ENCODE measurements at places on chromosomes 1 and 21. TPM values are rescaled to one million over a fixed set of nuclear protein-coding genes. Genes with fewer than 3 reads are reported as not detected.
A peak's percentile ranks its signal among the peaks of the same experiment; 100 is the strongest.

GRCh38 chr1:59429656-59430055 is 132.8 kb downstream of the FGGY start:
- H3K4me3 ChIP-seq: no peak overlapping the region
- H3K36me3 ChIP-seq: no peaks in the 10 kb centered on the region
- peaks cover 16% of the 10 kb centered on the region for H3K4me1 ChIP-seq

DNA sequence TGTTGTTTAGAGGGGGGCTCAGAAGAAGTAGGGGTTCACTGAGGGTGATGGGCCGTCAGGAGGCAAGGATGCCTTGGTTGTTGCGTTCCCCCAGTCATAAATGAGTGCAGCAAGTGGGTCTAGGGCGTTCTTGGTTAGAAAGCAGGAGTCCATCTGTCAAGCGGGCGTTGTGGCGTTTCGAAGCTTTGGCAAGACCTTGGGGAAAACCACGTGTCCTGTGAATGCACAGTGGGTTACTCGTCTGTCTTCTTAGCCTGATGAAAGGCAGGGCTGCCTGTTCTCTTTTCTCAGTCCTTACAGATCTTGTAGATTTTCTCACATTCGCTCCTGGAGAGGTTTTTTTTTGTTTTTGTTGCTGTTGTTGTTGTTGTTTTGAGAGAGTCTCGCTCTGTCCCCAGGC is 6.3 kb upstream of the ZNF496 start:
- DNase-seq: no peak
- H3K27me3 ChIP-seq: no peaks in the 10 kb centered on the region
- H3K4me3 ChIP-seq: no peak overlapping the region
- peaks cover 8% of the 10 kb centered on the region for H3K36me3 ChIP-seq
- H3K4me1 ChIP-seq: peaks cover 70% of the 10 kb centered on the region
- H3K27ac ChIP-seq: no peak overlapping the region

DNA sequence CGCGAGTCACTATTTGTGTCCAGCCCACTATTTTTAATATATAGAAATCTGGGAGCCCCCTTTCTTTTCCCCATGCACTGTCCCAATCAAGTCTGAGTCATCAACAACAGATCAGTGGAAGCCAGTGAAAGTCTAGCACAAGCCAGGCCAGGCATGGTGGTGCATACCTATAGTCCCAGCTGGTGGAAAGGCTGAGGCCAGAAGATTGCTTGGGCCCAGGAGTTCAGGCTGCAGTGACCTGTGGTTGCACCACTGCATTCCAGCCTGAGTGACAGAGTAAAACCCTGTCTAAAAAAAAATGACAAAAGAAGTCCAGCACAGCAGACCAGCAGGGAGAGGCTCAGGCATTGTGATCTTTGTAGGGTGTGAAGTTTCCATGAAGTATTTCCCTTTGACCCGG is 9.0 kb upstream of the RPL5 start:
- H3K27ac ChIP-seq: no peak overlapping the region
- no peaks in the 10 kb centered on the region for H3K36me3 ChIP-seq
- no peak for DNase-seq
- peaks cover 2% of the 10 kb centered on the region for H3K4me1 ChIP-seq

DNA sequence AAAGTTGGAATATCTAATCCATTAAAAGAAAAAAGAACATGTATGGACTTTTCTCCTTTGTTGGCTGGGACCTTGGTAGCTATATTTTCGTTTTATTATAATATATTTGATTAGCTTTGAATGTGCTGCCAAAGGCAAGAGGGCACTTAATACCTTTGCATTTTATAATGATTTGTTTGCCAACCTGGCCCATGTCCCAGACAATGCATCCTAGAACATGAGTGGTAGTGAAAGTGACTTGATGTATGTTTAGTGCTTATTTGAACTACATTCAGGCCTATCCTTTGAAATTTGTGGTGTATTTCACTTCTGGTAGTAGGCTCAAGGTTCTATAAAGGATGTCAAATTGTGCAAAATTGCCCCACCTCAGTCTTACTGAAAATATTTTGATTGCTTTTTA is 25.9 kb downstream of the CACHD1 start:
- H3K27me3 ChIP-seq: no peaks in the 10 kb centered on the region
- no peak overlapping the region for H3K27ac ChIP-seq
- peaks cover 17% of the 10 kb centered on the region for H3K4me1 ChIP-seq
- no peak for DNase-seq
- no peaks in the 10 kb centered on the region for H3K36me3 ChIP-seq

DNA sequence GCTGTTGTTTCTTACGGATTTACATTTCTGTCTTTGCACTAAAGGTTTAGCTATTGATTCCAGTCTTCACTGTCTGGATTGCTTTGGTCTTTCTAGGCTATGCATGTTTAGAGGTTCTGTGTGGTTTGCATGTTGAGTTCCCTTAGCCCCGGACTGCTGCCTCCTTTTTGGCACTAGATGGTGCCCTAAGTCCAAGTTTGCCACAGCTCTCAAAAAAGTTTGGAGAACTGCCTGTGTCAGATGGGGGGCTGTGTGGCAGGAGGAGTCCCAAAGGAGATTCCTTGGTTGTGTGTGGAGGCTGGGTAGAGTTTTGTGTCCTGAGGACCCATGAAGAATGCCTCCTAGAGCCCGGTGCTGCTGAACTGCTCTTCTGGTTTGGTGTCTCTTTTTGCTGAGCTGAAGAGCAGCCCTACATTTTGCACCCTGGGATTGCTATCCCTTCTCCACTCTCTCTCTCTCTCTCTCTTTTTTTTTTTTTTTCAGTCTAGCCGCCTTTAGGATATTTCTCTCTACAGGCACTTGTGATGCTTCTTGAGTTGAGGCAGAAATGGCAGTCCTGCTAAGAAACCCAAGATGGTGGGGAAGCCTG is 74.4 kb downstream of the PTGS2 start:
- no peak overlapping the region for H3K27ac ChIP-seq
- no peaks in the 10 kb centered on the region for H3K4me1 ChIP-seq
- H3K4me3 ChIP-seq: no peak overlapping the region
- H3K36me3 ChIP-seq: no peaks in the 10 kb centered on the region
- H3K27me3 ChIP-seq: no peaks in the 10 kb centered on the region

Gene SELL
- total RNA-seq: not detected

DNA sequence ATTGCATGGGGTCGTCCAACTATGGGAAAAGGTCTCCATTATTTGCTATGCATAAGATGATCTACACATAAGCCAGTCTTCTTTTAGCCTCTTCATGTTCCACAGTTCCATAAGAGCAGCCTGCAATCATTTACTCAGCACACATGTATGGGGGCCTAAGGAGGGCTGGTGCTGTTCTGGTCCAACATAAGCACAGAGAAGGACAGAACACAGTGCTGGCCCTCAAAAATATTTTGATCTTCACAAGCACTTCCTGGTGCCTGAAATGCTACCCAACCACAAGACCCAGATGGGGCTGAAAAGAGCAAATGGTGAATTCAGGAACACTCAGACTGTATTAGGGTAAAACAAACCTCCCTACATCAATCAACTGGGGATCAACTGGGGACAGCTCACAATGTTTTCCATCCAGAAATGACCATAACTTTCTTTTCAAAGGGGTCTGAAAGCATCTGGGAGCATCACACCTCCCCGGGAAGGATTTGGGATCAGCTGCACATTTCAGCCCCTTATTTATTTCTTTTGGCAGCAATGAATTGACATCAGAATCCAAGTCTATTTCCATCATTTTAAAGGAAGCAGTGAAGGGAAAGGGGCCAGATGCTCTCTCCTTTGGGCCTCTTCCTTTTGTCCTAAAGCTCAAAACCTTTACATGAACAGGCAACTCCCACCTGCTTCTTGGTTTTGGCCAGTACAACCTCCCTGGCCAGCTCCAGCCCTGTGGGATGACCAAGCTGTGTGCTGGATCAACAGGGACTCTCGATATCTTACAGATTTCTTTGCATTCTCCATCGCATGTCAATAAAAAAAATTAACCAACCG is 45.7 kb downstream of the KCNN3 start:
- no peak overlapping the region for H3K27ac ChIP-seq
- H3K4me3 ChIP-seq: no peak overlapping the region
- no peaks in the 10 kb centered on the region for H3K36me3 ChIP-seq
- H3K27me3 ChIP-seq: peaks cover 2% of the 10 kb centered on the region

DNA sequence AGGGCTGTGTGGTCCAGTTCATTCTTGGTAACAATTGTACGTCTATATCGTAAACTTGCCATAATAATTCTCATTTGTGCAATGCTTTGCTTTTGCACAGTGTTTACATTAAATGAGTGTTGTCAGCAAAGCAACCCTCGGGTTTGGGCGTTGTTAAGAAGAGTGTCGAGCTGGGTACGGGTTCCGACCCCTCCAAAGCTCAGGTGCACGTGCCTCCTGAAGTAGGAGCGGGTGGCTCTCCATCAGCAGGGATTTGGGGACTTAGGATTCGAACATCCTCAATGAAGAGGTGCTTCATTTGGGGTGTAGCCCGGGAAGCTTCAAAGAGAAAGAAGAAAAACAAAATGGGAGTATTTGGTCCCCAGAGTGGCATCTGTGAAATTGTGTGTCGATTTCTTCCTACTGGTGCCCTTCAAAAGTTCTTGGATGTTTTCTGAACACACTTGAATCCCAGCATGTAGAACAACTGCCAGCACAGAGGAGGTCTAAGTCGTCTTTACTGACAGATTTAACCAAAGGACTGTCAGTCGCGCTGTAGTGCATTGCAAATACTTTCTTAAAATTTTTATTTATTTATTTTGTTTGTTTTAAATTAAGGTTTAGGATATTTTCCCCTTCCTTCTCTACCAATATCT is 1.1 kb downstream of the TRIM58 start:
- no peaks in the 10 kb centered on the region for H3K36me3 ChIP-seq
- H3K4me3 ChIP-seq: peak overlapping the region; percentile 74
- DNase-seq: no peak
- H3K27ac ChIP-seq: no peak overlapping the region
- no peaks in the 10 kb centered on the region for H3K27me3 ChIP-seq
- H3K4me1 ChIP-seq: peaks cover 9% of the 10 kb centered on the region

- H3K36me3 ChIP-seq: no peaks in the 10 kb centered on the region
- no peak for DNase-seq
- H3K27me3 ChIP-seq: peaks cover 2% of the 10 kb centered on the region
- H3K4me3 ChIP-seq: no peak overlapping the region
- H3K4me1 ChIP-seq: peaks cover 12% of the 10 kb centered on the region
Observed at GRCh38 chr1:58392083-58392482, 154.4 kb downstream of the OMA1 start.

GRCh38 chr1:119249283-119249682 is 108.8 kb upstream of the WARS2 start:
- no peak overlapping the region for H3K27ac ChIP-seq
- no peak overlapping the region for H3K4me3 ChIP-seq
- no peaks in the 10 kb centered on the region for H3K36me3 ChIP-seq

DNA sequence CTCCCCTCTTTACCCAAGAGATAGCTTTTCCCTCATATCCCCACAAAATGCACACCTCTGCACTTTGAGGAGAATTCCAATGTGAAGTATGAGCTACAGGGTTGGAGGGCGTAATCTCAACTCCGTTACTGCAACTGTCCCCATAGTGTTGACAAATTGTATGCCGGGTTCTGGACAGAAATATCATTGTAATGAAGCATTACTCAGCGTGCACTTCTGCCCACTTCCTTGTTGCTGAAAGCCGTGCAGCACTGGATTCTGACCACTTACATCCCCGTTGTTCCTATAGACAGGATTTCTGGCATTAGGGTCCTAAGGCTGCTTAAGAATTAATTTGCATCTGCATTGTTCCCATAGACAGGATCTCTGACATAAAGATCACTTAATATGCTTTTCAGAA is 205.6 kb downstream of the RHOU start:
- peaks cover 20% of the 10 kb centered on the region for H3K4me1 ChIP-seq
- no peak for DNase-seq
- no peaks in the 10 kb centered on the region for H3K36me3 ChIP-seq
- H3K27me3 ChIP-seq: peaks cover 7% of the 10 kb centered on the region
- H3K27ac ChIP-seq: no peak overlapping the region
- H3K4me3 ChIP-seq: no peak overlapping the region

DNA sequence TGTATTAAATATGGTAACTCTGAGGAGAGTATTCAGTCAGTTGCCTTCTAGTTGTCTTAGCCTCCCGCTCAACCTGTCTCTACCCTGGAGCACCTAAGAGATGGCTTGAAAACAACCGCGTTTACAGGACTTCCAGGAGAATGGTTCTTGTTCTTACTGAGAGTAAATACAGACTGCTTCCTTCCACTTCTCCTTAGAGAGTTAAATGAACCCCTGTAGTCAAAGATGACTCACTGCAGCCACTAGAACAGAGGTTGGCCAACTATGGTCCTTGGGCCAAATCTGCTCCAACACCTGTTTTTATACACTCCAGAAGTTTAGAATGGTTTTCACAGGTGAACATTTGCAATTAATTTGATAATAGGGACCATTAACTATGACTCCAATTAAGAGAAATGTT is 60.1 kb upstream of the ASB17 start:
- no peak overlapping the region for H3K27ac ChIP-seq
- no peaks in the 10 kb centered on the region for H3K36me3 ChIP-seq
- peaks cover 21% of the 10 kb centered on the region for H3K27me3 ChIP-seq
- no peak for DNase-seq
- H3K4me1 ChIP-seq: no peaks in the 10 kb centered on the region
- H3K4me3 ChIP-seq: no peak overlapping the region

DNA sequence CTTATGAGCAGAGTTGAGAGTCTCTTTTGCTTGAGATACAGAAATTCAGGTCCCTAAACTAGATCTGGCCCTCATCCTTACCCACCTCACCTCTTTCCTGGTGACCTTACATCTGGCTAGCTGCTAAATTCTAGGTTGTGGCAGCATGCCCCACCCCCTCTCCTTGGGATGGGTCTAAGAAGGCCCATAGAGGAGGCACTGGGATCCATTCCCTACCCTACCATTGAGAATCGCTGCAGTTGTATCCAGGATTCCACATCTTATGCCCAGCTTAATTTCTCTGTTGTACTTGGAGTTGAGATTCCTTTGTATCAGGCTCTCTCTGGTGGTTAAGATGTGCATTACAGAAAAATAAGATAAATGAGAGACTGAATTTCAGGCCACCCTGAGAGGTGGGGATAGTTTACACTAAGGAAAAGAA is 9.5 kb upstream of the TMEM39B start:
- peak overlapping the region; percentile 98 for H3K27ac ChIP-seq
- DNase-seq: no peak
- H3K36me3 ChIP-seq: peaks cover 30% of the 10 kb centered on the region
- no peaks in the 10 kb centered on the region for H3K27me3 ChIP-seq

DNA sequence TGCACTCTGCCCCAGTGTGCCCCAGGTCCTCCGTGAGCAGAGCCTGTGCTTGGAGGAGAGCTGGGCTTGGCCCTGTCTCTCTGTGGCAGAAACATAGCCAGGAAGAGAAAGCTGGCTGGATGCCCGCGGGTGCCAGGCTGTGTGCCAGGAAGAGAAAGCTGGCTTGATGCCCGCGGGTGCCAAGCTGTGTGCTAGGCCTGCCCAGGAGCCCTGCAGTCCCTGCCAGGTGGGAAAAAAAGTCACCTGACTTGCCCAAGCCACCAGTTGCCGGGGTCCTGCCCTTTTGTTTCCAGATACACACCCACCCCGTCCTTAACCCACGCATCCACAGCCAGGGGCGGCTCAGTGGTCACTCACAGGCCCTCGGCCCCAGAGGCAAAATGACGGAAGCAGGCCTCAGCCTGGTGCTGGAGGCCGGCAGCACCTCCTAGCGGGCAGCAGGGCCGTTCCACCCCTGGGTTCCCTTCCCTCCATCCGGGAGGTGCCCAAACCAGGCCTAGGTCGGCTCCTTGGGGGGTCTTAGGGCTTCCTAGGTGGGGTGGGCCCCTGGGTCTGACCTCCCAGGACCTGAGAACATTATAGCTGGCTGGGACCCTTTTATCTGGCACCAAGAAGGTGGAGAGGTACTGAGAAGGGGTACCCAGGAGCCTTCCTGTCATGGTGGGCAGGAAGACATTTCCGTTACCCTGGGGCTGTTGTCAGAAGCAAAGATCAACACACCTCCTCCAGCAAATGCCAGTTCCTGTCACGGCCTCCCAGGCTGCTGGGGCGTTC is 9.1 kb downstream of the ITGB2 start:
- no peak overlapping the region for H3K4me3 ChIP-seq
- no peak overlapping the region for H3K27ac ChIP-seq
- peaks cover 32% of the 10 kb centered on the region for H3K4me1 ChIP-seq
- H3K36me3 ChIP-seq: no peaks in the 10 kb centered on the region

Measured in osteocyte (in vitro differentiated cells).